GM19239 (cell line): ENCODE measurements at places on chromosomes 4 and X.

GRCh38 chrX:20451929-20452328 lies 185.2 kb upstream of the RPS6KA3 start:
- no peak for DNase-seq

DNA sequence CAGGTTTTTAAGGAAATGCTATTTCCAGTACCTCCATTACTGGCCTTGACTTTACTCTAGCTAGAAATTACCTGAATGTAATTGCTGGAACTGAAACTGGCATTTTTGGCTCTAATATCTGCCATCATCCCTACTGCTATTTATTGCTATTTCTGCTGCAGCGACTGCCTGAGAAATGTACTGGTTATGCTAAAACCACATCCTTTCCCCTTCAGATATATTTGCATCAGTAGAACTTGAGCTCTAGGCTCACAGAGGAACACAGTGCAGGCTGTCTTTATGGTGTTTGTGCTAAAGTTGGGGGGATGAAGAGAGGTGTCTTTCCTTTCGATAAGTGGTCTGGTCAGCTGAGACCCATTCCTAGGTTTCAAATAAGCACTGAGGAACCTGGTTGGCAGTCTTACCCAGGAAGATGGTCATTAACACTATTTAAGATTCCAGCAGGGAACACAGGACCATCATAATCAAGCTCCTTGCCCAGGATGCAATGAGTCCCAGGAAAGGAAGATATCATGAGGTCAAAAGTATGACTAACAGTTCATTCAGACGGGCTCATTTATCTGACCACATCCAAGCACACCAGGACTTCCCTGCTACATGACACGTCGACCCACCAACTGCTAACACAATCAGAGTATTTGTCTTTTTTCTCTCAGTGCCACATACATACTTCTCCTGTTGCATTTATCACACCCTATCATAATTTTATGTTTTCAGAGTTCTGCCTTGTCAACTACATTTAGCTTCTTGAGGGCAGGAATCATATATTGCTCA lies 137.4 kb downstream of the GABRA3 start:
- no peak for DNase-seq

DNA sequence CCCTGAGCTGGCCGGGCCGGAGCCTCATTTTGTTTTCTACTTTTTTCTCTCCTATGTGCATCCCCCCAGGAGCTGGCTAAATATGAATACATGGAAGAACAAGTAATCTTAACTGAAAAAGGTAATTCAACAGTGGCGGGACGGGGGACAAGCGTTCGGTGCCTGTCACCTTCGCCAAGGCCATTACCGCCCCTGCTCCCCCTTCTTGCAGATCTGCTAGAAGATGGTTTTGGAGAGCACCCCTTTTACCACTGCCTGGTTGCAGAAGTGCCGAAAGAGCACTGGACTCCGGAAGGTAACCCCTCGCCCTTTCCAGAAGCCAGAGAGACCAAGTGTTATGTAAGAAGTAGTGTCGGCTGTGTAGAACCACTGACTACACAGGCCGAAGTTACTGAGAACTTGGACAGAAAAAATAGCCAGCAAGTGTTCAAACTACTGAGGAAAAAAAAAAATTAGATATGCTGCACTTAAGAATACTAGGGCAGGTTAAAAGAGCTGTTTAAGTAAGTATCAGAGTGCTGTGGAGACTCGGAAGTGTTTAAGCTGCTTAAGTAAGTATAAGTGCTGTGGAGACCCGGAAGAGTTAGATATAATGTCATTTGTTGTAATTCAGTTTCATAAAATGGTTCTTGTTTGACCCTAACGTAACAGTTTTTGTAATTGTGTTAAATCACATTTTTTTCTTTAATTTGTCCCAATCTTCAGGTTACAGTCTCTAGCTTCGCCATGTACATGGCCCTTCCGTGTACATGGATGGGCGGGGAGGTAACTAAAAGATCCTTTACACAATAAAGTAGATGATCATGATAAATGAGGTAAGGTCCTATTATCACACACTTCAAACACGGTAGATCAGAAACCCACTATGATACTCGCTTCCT lies 856 bp downstream of the SAT1 start:
- no peak for DNase-seq

DNA sequence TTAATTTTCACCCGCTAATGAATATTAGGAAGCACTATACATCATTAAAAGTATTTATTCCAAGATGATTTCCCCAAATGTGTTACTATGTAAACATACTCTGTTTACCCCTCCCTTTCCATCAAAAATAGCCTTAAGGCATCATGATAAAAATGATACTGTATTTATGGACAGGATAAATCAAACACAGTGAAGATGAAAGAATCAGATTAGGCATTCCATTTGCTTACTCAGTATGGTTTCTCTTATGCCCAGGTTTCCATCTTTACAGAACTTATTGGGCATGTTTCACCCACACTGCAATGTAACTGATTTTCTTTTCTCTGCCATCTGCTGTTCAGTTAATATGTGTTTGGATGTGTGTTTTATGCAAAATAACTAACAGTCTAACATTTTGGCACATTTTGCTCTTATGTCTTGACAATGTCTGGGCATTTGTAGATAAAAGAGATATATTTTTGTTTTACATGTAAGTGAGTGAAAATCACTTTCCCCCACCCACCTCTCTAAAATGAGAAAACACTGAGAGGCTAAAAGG lies 445.2 kb downstream of the RPA4 start:
- DNase-seq: no peak

DNA sequence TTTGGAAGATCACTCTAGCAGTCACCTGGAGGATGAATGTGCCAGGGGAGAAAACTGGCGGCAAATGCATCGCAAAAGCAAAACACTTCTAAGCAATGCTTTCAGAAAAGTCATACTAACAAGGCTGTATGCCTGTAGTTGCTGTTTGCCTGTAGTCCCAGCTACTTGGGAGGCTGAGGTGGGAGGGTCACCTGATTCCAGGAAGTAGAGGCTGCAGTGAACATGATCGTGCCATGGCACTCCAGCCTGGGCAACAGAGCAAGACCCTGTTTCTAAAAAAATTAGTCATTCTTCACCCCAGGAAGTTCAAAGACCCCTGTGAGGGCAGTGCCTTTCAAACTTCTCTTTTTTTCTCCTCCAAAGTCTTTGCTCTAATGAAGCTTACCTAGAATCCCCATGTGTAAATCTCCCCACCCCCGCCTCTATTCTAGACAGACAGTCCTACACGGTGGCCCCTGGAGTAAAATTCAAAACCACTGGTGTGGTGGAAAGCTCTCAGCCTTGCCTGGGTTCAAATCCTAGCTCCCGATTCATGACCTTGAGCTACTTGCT lies 5.5 kb downstream of the SOWAHD start:
- DNase-seq: no peak

DNA sequence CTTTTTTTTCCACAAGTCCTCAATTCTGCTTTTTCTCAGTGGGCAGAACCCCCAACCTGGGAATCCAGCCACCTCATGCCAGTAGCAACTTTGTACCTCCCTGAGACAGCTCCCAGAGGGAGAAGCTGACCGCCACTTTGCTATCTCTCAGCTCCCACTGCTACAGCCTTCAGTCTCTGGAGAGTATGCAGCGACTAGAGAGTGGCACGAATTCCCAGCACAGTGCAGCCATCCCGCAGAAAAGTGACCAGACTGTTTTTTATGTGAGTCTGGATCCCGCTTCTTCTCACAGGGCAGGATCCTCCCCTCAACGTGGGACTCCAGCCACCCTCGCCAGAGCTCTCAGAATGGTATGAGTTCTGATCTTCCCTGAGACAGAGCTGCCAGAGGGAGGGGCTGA lies 1234.6 kb downstream of the FAM133A start:
- DNase-seq: no peak

GRCh38 chrX:10537308-10537707 lies 83.1 kb downstream of the MID1 start:
- DNase-seq: no peak

- no peak for DNase-seq
Observed at GRCh38 chr4:91829531-91829930, 474.2 kb upstream of the GRID2 start.

- DNase-seq: no peak
Observed at GRCh38 chrX:80812176-80812575, 2.5 kb upstream of the BRWD3 start.

- DNase-seq: no peak
Observed at GRCh38 chrX:20685652-20686051, 418.9 kb upstream of the RPS6KA3 start.

GRCh38 chr4:3177426-3177825 lies 71.5 kb upstream of the MSANTD1 start:
- DNase-seq: no peak

DNA sequence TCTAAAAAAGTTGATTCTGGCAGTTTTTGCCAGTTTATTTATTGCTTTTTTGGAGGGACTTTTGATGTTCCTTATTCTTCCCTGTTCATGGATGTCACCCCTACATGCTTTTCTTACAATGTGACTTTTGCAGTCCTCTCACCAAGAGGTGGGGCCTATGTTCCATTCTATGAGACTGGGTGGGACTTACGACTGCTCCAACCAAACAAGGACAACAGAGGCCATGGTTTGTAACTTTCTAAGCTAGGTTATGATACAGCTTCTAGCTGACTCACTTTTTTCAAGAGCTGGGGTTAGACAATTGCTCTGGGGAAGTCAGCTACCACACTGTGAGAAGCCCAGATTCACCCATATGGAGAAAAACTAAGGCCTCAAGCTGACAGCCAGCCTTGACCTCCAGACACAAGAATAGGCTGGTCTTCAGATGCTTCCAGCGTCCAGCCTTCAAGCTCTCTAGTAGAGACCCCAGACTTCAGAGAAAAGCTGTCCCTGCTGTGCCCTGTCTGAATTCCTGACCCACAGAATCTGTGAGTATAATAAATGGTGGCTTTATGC lies 39.5 kb downstream of the ENOPH1 start:
- DNase-seq: no peak

DNA sequence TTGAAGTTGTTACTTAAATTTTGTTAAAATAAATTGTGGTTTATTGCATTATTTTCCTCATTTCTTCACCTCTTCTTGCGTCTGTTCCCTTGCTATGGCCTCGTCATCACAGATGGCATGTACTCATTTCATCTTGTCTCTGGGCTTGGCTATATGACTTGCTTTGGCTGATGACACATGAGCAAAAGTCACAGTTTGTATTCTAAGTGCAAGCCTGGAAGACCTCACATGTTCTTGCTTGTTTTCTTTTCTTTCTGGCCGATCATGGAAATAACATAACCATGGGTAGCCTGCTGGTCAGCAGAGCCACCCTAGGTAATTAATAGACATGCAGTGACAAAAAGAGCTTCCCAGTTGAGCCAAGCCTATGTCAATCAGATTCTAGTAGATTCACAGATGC lies 527.9 kb downstream of the SPRY1 start:
- DNase-seq: no peak

DNA sequence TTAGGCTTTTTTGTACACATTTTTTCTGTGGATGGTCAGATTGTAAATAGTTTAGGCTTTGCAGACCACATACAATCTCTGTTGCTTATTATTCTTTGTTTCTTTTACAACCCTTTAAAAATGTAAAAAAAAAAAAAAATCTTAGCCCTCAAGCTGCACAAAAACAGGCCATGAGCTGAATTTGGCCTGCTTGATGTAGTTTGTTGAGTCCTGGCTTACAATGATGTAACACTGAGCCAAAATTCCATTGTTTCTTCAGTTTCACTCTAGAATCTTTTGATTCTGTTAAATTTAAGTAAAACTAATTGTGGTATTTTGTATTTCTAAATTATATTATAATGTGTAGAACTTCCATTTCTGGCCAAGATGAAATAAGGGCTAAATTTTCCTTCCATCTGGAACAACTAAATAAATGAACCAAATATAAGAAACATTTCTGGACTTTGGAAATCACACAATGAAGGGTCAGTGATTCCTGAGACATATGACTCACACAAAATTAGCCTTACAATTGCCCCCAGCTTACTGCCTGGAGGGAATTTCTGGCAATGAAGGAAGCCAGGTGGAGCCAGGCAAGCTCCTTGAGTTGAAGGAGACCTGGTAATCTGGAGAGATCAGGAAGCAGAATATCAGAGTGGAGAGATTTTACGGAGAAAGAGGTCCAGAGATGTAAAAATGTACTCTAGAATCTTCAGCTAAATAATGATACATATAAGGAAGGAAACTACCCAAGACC lies 29.8 kb downstream of the IQCM start:
- no peak for DNase-seq

GRCh38 chr4:17875402-17876070 lies 64.8 kb downstream of the NCAPG start:
- DNase-seq: no peak

- no peak for DNase-seq
Observed at GRCh38 chr4:1405254-1405635, 997 bp downstream of the NKX1-1 start.

DNA sequence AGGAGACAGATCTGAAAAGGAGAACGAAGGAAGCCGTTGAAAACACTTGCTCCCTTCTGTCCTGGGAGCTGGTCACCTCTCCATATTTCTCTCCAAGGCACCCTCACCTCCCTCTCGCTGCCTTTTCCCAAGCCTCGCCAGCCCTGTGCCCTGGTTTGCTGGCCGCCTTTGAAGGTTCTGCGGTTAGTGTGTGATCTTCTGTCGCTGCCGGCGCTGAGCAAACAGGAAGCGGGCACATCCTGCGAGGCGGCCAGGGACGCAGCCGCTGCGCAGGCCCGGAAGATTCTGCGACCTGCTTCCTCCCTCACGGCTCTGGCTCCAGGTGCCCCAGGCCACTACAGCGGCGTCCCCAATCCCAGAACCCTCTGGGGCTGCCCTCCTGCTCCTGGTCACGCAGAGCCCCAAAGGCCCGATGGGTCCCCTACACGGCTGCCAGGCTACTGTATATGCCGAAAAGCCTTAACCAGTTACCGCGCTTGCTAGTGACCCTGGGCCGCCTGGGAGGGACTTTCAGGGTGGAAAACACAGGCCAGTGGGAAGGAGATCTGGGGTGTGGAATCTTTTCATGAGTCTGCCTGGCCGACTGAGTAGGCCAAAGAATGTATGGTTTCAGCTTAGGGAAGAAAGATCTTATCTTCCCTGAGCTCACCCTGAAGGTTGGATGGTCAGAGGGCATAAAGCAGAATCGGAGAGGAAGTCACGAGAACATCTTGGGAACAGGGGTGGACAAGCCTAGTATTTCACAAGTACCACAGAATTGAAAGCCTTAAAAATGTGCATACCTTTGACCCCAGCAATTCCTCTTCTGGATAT lies 2.3 kb upstream of the SASH3 start:
- no peak for DNase-seq

DNA sequence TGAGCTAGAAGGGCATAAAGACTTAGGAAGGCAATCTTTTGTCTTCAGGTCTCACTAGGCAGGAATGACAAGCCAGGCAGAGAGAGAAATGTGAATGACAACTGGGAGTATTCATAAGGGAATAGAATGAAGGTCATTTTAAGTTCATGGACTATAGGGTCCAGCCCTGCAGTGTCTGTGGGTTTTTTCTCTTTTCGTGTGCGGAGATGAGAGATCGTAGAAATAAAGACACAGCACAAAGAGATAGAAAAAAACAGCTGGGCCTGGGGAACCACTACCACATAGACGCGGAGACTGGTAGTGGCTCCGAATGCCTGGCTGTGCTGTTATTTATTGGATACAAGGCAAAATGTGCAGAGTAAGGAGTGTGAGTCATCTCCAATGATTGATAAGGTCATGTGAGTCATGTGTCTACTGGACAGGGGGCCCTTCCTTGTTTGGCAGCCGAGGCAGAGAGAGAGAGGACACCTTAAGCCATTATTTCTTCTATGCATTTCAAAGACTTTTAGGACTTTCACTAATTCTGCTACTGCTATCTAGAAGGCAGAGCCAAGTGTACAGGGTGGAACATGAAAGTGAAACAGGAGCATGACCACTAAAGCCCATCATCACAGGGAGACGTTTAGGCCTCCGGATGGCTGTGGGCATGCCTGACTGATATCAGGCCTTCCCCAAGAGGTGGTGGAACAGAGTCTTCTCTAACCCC lies 921.8 kb upstream of the PCDH10 start:
- no peak for DNase-seq

- no peak for DNase-seq
Observed at GRCh38 chr4:41913509-41913908, 21.7 kb upstream of the TMEM33 start.
